ENCODE measurements at places on chromosomes 16 and 17.

- DNase-seq: peak; percentile 51
Observed at GRCh38 chr17:65163990-65164495, 26.9 kb downstream of the RGS9 start.

DNA sequence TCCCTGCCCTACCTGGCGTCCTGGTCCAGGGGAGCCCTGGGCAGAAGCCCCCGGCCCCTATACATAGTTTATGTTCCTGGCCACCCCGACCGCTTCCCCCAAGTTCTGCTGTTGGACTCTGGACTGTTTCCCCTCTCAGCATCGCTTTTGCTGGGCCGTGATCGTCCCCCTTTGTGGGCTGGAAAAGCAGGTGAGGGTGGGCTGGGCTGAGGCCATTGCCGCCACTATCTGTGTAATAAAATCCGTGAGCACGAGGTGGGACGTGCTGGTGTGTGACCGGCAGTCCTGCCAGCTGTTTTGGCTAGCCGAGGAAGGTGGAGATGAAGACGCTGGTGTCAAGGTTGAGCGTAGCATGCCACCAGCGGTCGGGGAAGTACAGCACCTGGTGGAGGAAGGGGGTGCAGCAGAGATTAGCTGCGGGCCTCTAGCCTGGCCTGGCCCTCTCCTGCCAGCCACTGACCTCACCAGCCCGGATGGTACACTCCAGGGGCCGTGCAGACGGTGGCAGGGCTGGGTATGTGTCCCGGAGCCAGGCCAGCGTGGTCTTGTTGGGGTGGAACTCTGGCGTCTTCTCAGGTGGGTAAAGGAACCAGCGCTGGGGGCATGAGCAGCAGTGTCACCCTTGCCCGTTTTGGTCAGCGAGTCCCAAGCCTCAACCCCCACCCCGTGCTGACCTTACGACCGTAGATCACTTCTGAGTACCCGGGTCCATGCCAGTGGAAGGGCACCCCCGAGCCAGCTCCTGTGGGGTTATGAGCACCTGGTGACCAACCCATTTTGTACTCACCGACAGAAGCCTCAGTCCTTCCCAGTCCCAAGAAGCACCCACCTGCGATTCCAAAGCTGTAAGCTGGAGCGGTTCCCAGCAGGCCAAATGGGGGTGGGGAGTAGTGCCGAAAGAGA, 1.4 kb downstream of the JMJD8 start:
- no peak for DNase-seq

DNA sequence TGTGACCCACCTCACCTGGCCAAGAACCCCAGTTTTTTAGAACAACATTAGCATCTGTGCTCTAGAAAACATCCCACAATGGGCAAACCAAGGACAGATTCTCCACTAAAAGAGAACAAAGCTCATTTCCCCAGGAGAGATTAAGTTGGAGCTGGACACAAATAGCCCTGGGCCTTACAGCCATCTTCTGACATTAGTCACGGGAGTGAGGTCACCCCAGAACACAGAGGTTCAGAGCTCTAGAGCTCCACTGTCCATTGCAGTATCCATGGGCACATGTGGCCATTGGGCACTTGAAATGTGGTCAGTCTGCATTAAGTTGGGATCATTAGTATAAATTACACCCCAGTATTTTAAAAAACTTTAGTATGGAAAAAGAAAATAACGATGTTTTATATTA, 47.6 kb upstream of the RBBP6 start:
- DNase-seq: no peak

DNA sequence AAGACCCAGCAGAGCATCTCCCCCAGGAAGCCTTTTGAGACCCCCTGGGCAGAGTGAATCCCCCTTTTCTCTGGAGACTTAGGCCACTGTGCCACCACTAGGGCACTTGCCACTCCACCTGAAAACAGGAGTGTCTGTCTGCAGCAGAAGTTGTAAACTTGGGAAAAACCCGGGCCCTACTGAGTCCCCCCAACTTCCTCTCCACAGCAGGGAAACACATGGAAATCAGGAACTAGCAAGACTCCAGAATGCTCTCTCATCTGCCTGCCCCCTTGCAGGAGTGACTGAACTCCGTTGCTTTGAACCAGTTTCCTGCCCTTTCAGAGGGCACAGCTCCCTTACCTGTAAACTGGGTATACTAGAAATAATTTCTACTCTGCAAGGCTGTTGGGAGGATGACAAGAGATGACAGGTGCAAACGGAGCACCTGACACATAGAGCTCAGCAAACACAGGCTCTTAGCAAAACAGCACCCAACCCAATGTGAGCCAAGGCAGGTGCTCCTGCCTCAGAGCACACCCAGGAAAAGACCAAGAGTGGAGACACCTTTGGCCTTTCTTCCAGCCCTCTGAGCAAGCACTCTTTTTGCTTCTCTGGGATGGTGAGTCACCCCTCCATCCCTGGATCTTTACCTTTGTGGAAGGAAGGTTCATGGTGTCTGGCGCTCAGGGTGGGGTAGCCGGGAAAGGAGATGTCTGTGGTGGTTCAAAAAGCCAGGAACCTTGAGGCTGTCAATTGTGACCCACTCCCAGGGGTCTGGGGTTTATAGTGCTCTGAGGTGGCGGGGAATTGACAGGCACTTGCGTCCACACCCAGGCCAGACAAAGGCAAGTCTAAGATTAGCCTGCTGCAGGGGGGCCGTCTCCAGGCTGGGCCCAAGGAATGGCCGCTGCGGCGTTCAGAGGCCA, at the start of gene HCRT:
Gene HCRT, minus strand, starts transcription at position 740 of the 908 bp plus-strand sequence. Its CDS starts 87 bp downstream, at position 653.
- DNase-seq: no peak

GRCh38 chr16:19389246-19389645, 28.4 kb upstream of the TMC5 start:
- peak; percentile 17 for DNase-seq

DNA sequence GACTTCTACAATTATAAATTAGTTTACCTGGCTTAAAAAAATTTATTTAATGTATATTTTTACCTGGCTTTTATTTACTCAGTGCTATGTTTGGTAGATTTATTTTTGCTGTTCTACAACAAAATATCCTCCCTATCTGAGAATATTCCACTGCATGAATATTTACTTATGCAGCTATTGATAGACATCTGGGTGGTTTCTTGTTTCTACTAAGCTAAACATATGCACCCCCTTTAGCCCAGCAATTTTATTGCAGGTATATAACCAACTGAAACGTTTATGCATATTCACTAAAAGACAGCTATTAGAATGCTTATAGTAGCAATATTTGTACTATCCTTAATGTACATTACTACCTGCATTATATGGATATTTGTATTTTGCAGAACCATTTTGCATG, 187.7 kb upstream of the CPHXL start:
- no peak for DNase-seq

DNA sequence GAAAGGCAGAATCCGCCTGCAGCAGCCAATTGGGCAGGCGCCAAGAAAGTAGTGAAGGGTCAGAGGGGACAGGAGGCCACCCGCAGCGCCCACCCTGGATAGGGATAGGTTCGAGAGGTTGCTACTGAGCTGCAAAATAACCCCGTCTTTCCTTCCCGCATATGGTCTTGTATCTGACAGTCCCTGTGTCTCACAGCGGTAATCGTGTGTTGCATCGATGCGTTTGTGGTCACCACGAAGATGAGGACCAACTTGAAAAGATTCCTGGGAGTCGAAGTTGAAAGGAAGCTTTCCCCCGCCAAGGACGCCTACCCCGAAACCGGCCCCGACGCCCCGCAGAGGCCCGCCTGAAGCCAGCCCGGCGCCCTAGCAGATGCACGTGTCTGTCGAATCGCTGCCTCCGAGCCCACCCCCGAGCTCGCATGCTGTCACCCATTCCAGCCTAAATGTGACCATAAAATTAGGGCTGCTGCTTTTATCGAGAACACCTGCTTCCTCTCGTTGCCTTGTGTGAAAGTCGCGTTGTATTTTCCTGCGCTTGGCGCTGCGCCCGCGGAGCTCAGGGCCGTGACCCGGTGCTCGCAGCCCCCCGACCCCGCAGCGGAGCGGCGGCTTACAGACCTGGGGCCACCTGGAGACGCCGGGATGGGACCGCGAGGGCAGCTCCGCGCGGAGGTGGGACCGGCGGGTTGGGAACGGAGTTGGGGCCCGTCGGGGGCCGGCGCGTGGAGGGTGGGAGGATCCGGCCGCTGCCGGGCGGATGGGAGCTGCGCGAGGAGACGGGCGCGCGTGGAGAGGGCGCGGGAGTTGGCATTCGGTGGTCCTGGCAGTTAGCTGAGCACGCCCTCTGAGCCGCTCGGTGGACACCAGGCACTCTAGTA, at the start of gene CMTM2:
Gene CMTM2, plus strand, starts transcription at position 813 of the 881 bp plus-strand sequence. CDS start 145 bp downstream, outside the sequence.
- DNase-seq: no peak

DNA sequence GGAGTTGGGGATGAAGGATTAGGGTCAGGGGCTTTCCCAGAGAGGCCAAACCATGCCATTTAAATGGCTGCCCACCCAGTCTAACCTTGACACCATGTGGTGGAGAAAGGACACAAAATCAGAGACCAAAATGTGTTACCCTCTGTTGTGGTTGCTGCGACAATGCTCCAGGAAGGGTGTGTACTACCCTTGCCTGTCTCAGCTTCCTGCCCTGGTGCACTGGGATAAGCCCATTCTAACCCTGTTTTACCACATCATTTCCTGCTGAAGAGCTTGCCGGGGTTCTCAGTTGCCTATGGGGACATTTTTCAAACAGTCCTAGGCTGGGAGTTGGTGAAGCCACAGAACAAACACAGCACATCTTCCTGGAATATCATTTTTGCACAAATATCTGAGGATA, 4.9 kb downstream of the OR4D1 start:
- DNase-seq: peak; percentile 65

DNA sequence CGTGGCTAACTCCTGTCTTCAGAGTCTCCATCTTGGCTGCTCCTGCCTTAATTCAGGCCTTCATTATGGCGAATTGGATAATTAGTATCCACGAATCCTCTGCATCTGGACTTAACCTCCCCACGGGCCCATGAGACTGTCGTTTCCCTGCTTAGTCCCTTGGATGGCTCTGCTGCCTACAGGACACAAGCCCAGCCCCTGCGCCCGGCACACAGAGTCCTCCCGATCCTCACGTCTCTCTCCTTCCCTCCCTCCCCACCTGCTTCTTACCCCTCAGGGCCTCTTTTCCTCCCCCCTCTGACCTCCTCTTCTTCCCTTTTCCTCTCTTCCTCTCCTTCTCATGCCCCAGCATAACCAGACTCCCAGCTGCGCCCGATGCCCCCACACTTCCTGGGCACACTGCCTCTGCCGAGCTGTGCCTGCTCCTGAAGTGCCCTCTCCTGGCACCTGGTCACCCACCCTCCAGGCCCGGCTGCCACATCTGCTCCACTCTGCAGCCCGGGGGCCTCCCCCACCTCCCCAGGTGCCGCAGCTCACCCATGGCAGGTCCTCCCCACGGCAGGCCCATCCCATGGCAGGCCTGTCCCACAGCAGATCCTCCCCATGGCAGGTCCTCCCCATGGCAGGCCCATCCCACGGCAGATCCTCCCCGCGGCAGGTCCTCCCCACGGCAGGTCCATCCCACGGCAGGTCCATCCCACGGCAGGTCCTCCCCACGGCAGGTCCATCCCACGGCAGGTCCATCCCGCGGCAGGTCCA, 45.9 kb downstream of the RPH3AL start:
- no peak for DNase-seq

GRCh38 chr16:57167953-57168352, 17.9 kb downstream of the PSME3IP1 start:
- DNase-seq: peak; percentile 28

GRCh38 chr16:86706726-86707125, 128.4 kb downstream of the FOXL1 start:
- DNase-seq: no peak

DNA sequence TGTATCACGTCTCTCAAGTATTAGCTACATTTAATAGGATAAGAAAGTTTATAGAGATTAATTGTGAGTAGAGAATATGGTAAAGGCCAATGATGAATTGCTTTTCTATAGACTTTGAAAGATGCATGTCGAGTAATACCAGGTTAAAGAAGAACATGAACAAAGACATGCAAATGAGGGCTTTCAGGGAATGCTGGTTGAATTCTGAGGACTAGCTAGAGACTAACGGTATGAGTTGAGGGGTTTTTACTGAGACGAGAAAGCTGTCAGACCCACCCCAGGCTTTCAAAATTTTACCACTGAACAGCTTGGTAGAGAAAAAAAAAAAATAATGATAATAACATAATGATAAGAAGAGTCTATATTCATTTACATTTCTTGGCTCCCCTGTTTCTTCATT, 796.0 kb upstream of the CDH8 start:
- no peak for DNase-seq

DNA sequence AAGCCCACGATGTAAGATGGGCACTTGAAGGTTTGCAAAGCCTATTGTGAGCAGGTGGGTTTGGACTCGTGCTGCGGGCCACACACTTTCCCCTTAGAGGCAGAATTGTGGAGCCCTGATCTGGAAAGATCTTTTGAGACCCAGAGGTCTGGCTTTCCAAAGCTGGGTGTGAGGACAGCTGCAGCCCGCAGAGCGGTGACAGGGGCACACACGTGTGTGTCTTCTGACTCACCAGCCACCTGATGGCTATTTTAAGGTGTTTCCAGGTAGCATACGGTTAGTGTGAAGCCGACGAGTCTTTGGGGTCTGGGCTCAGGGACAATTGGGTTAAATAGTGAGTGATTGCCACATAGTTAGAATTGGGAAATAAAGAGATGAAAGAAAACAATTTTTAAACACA, 108.9 kb upstream of the GSE1 start:
- DNase-seq: no peak

- no peak for DNase-seq
Observed at GRCh38 chr16:28258567-28258966, 33.8 kb upstream of the SBK1 start.

- no peak for DNase-seq
Observed at GRCh38 chr16:7946142-7946541, 613.5 kb downstream of the RBFOX1 start.

- DNase-seq: no peak
Observed at GRCh38 chr16:11408216-11408615, 63.0 kb downstream of the RMI2 start.

- DNase-seq: no peak
Observed at GRCh38 chr17:4950075-4950745, 709 bp upstream of the ENO3 start.

DNA sequence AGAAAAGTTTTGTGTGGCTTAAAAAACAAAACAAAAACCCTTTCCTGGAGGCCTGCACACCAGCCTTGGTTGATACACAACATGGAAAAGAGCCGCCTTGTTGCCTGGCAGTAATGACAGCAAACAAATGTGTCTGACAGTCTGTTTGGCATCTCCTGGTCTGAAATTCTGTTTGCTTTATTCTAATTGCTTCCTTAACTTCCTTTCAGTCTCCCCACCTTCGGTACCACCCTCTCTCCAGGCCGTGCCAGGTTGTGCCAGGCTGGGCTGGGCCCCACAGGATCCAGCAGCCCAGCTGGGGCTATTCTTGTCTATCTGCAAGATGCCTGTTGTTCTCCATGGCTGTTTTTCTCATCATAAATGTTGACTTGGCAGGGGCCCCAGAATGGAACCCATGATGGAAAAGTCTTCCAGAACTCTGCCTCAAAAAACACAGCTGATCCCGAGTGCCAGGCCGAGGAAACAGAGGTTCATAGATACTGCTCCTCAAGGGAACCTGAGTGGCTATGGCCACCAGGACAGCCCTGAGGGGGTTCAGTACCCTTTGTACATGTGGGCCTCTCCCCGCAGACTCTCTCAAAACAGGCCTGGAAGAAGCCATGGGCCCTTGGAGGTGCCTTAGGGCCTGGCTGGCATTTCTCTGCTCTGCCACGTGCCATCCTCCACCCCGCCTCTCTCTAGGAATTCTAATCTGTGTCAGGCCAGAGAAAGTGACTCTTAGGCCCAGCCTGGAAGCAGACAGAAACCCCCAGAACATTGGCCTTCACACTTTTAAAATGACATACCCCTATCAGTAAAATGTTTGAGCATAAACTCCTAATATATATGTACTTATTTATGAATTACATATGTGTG, 50.5 kb downstream of the YPEL2 start:
- no peak for DNase-seq

All from activated T-helper 1 cell treated with anti-CD3 and anti-CD28 coated beads, Interleukin-12 subunit alpha, Interleukin-12 subunit beta, Interleukin-2, Interleukin-4 antibody, amounts not matched to agents 30 ng/mL and 10 ng/mL and 1 ng/mL, durations not matched to agents 14 hours and 24 hours and 36 hours (primary cell).